ENCODE measurements at places on chromosomes 5 and 9.

GRCh38 chr5:360257-361027 is 38.9 kb downstream of the AHRR start:
- DNase-seq: no peak

- no peak for DNase-seq
Observed at GRCh38 chr9:16705111-16705604, 165.3 kb downstream of the BNC2 start.

GRCh38 chr5:66469684-66470083 is 126.5 kb upstream of the MAST4 start:
- no peak for DNase-seq

DNA sequence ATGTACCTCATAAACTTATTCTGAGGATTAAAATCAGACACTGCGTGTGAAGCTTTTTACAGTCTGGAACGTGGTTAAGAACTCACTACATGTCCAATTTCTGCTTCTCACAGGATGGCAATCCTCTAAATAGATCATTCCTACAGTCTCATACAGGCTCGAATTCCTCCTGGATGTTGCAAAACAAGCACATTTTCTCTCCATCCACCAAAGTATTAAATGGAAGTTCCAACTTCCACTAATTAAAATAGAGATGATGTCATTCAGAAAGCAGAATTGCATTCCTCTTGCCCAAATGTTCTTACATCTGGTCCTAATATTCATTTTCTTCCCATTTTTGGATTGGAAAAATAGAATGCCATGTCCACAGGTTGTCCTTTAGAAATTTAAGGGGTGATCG is 145.5 kb upstream of the PCA3 start:
- no peak for DNase-seq

GRCh38 chr9:100890321-100890720 is 138.2 kb upstream of the PLPPR1 start:
- DNase-seq: no peak

DNA sequence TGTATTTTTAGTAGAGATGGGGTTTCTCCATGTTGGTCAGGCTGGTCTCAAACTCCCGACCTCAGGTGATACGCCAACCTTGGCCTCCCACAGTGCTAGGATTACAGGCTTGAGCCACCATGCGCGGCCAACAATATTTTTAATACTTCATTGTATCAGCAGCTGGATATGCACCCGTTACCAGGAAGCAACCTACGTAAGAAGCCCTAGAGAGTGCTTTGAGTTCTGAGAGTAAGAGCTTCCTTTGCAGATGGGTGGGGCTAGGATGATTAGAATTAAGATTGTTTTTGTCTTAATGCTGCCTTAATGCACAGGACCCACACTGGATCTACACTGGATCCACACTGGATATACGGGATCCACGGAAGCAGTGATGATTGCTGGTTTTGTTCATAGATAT is 123.9 kb upstream of the ABCA1 start:
- DNase-seq: no peak

DNA sequence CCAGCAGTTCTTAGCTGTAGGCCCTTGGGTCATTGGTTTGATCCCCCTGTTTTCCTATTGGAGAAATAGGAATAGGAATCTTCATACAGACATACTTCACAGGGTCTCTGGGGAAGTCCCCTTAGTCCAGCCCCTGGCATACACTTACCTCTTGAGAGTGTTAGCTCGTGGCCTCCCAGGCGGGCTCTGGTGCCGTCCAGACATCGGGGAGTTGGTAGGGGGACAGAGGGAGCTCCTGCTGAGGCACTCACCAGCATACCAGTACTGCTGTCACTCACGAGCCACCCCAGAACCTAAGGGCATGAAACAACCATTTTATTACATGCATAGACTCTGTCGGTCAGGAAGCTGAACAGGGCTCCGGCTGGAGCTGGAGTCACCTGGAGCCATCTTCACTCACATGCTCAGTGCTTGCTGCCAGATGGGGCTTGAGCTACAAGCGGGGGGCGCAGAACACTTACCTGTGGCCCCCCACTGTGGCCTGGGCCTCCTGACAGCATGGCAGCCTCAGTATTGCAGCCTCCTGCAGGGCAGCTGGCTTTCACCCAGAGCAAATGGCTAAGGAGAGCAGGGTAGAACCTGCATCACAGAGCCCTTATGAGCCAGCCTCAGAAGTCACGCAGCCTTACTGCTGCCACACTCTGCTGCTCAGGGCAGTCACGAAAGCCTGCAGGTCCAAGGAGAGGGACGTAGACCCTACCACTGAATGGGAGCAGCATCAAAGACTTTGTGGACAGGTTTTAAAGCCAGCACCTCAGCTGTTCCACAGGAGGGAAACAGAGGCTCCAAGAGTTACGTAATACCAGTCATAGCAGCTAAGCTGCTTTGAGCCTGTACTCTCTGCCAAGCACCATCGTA is 58.3 kb upstream of the ANGPTL2 start:
- no peak for DNase-seq

DNA sequence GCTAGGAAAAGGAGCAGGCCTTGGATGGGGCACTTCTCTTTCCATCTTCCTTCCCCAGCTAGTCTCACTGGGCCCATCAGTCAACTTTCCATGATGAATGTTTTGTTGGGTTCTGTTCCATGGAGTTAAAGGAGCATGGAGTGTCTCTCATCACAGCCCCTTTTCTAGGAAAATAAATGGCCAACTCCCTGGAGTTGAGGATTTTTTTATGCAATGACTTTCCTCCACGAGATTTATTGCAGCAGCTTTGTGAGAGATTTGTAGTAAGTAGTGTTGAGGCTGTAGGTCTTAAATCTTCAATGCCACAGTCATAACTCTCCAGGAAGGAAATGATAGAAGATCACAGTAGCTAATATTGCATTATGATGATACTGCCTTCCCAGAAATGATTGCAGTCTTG is 45.6 kb upstream of the SLC44A1 start:
- DNase-seq: no peak

DNA sequence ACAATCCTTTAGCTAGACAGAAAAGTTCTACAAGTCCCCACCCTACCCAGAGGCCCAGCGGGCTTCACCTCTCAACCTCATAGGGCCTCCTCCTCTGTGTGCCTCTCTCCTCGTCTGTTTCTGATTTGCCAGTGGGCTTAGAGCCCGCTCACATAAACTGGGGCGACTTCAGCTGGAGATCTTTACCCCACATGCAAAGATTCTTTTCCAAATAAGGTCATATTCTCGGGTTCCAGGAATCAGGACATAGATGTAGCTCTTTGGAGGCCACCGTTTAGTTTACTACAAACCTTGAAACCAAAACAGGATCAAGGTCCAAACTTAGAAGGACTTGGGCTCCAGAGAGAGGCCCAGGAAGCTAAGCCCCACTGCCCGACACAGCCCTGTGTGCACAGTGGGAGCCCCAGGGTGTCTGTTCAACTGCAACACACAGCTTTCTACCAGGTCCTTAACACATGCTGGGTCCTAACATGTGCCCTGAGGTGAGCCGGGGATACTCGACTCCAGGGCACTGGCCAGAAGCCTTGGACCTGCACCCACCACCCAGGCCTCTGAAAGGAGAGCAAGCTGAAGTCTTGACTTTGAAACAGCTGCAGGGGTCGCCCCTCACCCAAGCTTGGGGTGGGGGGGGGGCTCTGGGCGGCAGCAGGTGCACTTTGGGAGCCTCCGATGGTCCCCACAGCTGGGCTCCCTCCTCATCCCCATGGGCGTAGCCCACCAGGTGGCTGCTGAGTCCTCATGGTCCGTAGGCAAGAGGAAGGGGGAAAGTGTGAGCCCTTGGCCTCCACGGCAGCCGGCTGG is 26.8 kb upstream of the SLC12A7 start:
- no peak for DNase-seq

DNA sequence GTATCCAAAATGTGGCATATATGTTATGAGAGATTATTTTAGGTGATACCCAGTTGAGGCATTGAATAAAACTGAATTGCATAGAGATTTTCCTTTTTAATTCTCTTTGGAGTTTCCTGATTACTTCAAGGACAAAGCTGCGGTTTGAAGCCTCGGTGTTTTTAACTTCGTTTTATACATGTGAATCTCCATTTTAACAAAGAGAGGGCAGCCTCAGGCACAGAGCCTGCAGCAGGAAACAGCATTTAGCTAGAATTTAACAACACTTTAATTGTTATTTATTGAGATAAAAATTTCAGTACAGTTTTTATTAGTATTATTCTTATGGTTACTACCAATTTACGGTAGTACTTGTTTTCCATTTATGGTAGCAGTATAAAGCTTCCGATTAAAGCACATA is 114.0 kb downstream of the KIF4B start:
- DNase-seq: no peak

GRCh38 chr9:23554686-23555085 is 271.4 kb downstream of the ELAVL2 start:
- no peak for DNase-seq

DNA sequence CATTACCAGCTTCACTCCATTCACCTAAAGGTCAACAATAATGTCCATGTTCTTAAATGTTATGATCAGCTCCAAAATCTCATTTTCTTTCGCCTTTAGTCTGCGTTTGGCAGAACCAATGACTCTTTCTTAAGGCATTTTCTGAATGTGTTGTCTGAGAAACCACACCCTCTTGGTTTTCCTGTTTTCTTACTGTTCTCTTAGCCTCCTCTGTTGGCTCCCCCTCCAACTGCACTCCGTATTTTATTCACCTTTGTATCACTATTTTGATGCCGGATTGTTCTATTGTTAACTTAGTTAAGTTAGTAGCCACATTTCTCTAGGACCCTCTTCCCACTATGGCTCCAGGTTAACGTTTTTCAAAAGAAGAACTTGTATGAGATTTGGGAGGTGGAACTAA is 185.6 kb downstream of the DMAC1 start:
- no peak for DNase-seq

GRCh38 chr5:125583321-125584139 is 837.1 kb upstream of the ZNF608 start:
- DNase-seq: peak; percentile 23

DNA sequence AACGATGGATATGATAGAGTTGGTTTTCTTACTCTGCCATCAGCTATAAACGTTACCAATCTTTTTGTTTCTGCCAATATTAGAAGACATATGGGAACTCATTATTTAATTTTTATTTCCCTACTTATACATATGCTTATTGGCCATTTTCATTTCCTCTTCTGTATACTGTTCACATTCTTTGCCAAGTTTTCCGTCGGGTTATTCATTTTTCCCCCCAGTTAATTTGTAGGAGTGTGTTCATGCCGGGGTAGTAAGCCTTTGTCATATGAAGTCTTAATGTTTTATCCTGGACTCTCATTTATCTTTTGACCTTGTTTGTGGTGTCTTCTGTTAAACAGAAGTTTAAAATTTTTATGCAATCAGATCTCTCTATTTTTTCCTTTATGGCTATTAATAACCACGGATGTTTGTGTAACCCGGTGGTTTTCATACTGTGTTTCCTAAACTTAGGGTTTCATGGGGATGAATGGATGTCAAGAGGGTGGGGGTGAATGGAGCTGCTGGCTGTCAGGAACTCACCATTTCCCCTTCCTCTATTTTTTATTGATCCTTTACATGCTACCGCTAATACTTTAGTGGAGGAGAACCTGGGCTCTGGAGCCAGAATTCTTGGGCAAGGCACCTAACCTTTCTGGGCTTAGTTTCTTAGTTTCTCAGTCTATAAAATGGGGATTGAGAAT is 42.5 kb upstream of the PPARGC1B start:
- DNase-seq: no peak

DNA sequence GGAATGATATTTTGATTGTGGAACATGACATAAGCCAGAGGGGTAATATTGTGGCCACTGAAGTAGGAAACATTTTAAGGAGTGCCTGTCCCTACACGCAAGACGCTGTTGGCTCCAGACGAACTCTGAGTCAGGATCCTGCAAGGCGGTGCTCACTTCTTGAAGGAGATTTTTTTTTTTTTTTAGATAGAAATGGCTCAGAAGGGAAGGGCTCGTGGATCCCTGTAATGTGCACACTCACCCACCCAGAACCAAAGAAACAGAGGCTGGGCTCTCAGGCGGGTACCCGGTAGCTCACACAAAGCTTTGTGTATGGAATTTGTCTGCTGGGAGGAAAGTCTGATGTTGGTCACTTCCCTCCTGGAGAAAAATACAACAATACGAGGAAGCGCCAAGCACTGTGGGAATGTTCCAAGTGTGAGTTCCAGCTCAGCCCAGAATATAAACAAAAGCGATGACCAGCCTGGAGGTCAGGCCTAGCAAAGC is 25.7 kb downstream of the RAPGEF1 start:
- no peak for DNase-seq

GRCh38 chr9:83484990-83485389 is 53.2 kb downstream of the FRMD3 start:
- no peak for DNase-seq

DNA sequence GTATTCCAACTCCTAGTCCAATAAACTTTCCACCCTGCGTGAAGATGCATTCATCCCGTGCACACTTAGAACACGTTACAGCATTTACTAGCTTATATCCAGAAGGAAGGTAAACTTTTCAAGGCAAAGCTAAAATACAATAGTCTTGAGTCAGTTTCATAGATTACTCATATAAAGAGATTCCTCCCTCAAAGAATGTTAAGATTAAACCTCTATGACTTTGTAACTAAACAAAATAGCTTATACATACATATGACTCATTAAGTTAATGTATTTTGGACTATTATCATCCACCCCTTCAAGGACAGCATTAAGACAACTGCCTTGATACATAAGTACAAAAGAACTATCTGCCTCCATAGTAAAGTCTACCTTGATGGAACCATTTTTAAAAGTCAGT is 36.1 kb downstream of the TLE1 start:
- no peak for DNase-seq

DNA sequence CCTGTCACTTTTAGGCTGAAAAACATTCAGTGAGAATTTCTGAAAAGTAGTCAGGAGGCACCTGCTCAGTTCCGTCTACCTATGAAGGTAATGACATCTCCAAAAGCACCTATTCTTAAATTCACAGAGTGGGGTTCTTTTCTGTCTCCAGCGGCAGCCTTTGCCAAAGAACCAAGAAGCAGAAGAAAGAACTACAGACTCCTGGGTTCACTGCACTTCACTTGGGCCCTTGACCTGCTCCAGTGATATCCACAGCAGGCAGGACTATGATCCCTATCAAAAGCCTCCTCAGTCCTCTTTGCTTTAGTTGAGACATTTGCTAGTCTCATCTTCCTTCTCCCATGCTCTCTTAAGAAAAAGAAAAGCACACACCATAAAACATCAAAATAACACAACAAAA is 19.7 kb upstream of the PLPP6 start:
- no peak for DNase-seq

- DNase-seq: no peak
Observed at GRCh38 chr9:122252796-122253195, 11.8 kb downstream of the RBM18 start.

GRCh38 chr5:173191561-173191960 is 43.4 kb downstream of the NKX2-5 start:
- no peak for DNase-seq

- DNase-seq: no peak
Observed at GRCh38 chr5:95704150-95704549, 21.4 kb upstream of the SPATA9 start.

GRCh38 chr5:139105621-139106071 is 92.5 kb downstream of the SIL1 start:
- peak; percentile 82 for DNase-seq

- DNase-seq: no peak
Observed at GRCh38 chr9:107650995-107651394, 161.4 kb upstream of the KLF4 start.

GRCh38 chr9:79651251-79651795 is 79.6 kb downstream of the TLE4 start:
- DNase-seq: peak; percentile 10

GRCh38 chr5:141889282-141889871 is 11.2 kb upstream of the PCDH1 start:
- no peak for DNase-seq

All from NCI-H2171 (cell line).